Effector memory CD4-positive, alpha-beta T cell (primary cell): ENCODE measurements at places on chromosomes 12 and 14.

GRCh38 chr12:110917467-110917866, 2.9 kb downstream of the MYL2 start:
- no peak for DNase-seq
- H3K4me3 ChIP-seq: no peak overlapping the region
- no peak overlapping the region for H3K27ac ChIP-seq
- H3K36me3 ChIP-seq: no peaks in the 10 kb centered on the region

- no peaks in the 10 kb centered on the region for H3K36me3 ChIP-seq
- H3K27ac ChIP-seq: peak overlapping the region; percentile 93
- H3K27me3 ChIP-seq: no peaks in the 10 kb centered on the region
- H3K4me1 ChIP-seq: peaks cover 7% of the 10 kb centered on the region
- peak overlapping the region; percentile 93 for H3K4me3 ChIP-seq
Observed at GRCh38 chr12:51171884-51172514, 936 bp downstream of the TFCP2 start.

GRCh38 chr14:67971627-67972625, 152.3 kb downstream of the RAD51B start:
- no peaks in the 10 kb centered on the region for H3K4me1 ChIP-seq
- no peak overlapping the region for H3K4me3 ChIP-seq
- H3K36me3 ChIP-seq: no peaks in the 10 kb centered on the region
- no peak overlapping the region for H3K27ac ChIP-seq

GRCh38 chr14:79586989-79587598, 624.2 kb downstream of the DIO2 start:
- no peak overlapping the region for H3K27ac ChIP-seq
- no peak overlapping the region for H3K4me3 ChIP-seq

DNA sequence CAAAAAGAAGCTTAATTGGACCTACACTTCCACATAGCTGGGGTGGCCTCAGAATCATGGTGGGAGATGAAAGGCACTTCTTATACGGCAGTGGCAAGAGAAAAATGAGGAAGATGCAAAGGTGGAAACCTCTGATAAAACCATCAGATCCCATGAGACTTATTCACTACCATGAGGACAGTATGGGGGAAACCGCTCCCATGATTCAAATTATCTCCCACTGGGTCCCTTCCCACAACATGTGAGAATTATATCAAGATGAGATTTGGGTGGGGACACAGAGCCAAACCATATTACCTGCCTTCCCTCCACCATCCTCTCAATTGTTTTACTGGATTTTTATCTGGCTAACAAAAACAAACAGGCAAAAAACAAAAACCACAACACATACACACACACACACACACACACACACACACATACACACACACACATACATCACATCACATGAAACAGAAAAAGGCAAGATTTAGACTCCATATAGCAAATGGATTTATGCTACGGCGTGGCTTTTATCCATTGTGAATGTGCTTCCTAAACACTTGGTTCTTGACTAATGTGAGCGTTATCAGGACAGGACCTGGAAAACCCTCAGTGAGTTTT, 66.7 kb downstream of the ZFP36L1 start:
- H3K36me3 ChIP-seq: no peaks in the 10 kb centered on the region
- no peak overlapping the region for H3K27ac ChIP-seq
- H3K4me1 ChIP-seq: no peaks in the 10 kb centered on the region
- H3K27me3 ChIP-seq: no peaks in the 10 kb centered on the region

GRCh38 chr14:90692826-90693225, 123.4 kb downstream of the TTC7B start:
- H3K4me3 ChIP-seq: no peak overlapping the region
- H3K4me1 ChIP-seq: no peaks in the 10 kb centered on the region
- DNase-seq: no peak

DNA sequence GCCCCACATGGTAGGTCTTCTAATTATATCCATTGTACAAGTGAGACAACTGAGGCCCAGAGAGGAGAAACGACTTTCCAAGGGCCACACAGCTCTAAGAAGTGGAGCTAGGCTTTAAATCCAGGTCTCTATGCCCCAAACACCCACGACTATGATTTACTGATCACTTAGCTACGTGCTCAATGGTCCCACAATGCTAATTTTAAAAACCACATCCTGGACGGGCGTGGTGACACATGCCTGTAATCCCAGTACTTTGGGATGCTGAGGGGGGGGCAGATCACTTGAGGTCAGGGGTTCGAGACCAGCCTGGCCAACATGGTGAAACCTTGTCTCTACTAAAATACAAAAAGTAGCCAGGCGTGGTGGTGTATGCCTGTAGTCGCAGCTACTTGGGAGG, 8.4 kb upstream of the MLEC start:
- H3K27me3 ChIP-seq: no peaks in the 10 kb centered on the region
- H3K4me3 ChIP-seq: no peak overlapping the region
- H3K4me1 ChIP-seq: peaks cover 12% of the 10 kb centered on the region
- no peak for DNase-seq

- no peaks in the 10 kb centered on the region for H3K4me1 ChIP-seq
- H3K36me3 ChIP-seq: no peaks in the 10 kb centered on the region
- no peak overlapping the region for H3K27ac ChIP-seq
- no peak for DNase-seq
Observed at GRCh38 chr12:117674313-117674712, 294.5 kb downstream of the KSR2 start.

DNA sequence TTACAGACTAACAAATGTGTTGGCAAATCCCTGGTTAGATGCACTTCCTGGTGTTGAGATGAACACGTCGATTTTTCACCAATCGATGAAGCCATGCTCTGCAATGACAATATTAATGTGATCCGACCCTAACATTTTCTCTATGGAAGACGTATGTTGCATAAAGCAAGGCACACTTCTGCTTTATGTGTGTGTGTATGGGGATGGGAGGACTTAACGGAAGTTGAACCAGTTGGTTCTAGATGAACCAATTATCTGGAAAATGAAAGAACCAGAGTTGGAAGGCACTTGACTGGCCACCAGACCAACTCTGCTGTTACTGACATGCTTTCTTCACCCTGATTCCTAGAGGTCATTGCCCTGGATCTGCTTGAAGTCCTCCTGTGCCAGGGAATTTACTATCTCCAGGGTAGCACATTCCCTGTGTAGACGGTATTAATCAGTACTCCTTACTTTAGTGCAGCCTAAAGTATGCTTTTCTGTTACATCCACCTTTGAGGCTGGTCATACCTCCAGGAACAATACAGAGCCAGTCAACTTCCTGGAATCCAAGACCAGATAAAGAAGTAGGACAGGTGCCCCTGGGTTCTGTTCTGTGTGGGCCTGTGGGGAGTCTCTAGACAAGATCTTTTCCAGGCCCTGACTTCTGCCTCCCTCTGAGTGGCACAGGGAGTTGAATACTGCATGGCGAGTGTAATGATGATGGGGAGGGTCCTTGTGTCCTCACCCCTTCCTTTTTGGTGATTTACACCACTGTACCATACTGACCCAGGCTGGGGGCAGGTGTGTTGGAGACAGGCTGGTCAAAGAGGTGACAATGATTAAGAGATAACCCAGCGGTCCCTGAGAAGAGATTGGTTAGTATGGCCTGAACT, 4.1 kb downstream of the SDR39U1 start:
- no peak overlapping the region for H3K27ac ChIP-seq
- DNase-seq: no peak
- peaks cover 16% of the 10 kb centered on the region for H3K4me1 ChIP-seq
- no peak overlapping the region for H3K4me3 ChIP-seq

GRCh38 chr14:93941293-93941910, 14.3 kb downstream of the FAM181A start:
- no peak overlapping the region for H3K4me3 ChIP-seq
- no peaks in the 10 kb centered on the region for H3K36me3 ChIP-seq
- no peak overlapping the region for H3K27ac ChIP-seq
- peaks cover 11% of the 10 kb centered on the region for H3K4me1 ChIP-seq

DNA sequence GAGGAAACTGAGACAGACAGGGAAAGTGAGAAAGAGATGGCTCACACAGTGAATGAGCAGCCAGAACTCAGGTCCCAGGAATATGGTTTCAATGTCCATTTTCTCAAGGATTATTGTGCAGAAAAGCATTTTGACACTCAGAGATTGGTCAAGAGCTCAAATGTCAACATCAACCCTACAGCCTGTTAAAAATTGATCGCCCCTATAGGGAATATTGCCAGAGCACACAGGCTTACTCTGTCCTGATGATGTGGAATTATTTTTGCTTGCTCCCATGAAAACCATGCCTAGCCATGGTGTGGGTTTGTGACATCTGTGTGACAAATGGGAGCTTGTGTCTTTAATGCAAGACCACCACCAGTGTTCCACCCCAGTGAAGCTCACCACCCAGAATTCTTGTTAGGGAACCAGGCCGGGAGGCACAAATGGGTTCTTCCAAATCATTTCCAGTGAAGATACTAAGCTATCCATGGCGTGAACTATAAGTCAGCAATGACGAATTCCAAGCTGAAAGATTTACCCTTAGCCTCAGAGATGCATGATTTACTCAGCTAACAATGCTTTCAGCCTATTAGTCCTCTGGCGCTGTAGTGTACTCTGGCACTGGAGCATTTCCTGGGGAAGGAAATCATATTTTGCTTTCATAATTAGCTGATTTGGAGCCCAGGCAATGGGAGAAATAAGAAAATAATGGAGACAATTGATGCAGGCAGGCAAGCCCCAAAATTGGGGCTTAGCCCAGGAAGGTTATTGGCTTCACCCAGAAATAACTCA, 1188.2 kb upstream of the TMEM132C start:
- H3K27me3 ChIP-seq: no peaks in the 10 kb centered on the region
- no peak overlapping the region for H3K4me3 ChIP-seq
- no peak for DNase-seq
- H3K36me3 ChIP-seq: no peaks in the 10 kb centered on the region
- no peaks in the 10 kb centered on the region for H3K4me1 ChIP-seq
- no peak overlapping the region for H3K27ac ChIP-seq

DNA sequence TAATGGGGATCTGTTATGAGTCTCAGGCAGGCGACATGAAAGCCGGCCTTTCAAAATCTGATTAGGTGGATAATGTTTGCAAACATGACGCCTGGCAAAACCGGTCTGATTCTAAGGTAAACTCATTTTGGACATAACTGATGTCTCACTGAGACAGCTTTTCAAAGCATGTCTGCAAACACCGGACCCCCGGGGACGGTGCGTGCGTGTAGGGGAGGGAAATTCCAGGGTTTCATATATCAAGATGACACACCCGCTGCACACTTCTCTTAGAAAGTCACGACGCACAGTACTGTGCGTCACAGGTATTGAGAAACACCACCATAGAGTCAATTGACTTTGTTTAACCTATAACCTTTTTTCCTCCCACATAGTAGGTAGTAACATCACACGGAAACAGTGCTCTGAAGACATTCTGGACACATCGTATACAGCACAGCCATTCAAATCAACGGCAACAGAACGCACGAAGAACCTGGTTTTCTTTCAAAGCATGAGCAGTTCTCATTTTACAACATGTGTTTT, 43.9 kb upstream of the TESC start:
- peaks cover 29% of the 10 kb centered on the region for H3K36me3 ChIP-seq
- no peaks in the 10 kb centered on the region for H3K4me1 ChIP-seq
- H3K27me3 ChIP-seq: no peaks in the 10 kb centered on the region
- H3K27ac ChIP-seq: no peak overlapping the region
- no peak for DNase-seq

DNA sequence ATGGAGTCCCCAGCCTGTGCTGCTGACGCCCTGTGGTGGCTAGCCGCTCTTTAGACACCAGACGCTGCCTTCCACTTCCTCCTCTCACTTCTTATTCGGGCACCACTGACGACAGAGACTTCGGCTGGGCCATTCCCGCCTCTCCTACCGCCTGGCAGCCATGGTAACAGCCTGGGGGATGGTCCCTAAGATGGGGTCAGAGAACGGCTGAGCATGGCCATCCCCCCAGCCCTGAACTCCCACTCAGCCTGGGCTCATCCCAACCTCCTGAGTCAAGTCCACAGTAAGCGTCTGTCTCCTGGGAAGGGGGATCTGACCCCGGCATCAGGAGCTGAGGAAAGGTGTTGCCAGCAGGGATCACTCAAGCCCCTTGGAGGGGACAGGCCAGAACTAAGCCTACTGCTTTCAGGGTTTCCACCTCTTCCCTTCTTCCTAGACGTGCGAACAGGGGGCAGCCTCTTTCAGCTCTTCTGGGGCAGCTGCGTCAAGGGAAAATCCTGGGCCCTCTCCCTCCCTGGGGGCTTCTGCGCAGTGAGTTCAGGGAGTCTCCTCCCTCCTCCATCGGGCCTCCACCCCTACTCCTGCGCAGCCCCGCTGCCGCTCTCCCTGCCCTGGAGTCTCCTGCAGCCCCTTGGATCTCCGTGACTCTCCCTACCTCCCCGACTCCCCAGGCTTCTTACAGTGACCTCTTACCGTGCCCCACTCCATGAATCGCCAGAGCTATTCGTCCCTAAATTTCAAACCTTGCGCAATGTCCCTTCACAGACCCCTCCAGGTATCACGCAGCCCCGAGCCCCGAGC, 643 bp upstream of the TAMALIN start:
- H3K4me1 ChIP-seq: peaks cover 29% of the 10 kb centered on the region
- H3K4me3 ChIP-seq: peak overlapping the region; percentile 37
- H3K27ac ChIP-seq: no peak overlapping the region
- H3K36me3 ChIP-seq: peaks cover 26% of the 10 kb centered on the region
- H3K27me3 ChIP-seq: no peaks in the 10 kb centered on the region
- no peak for DNase-seq

DNA sequence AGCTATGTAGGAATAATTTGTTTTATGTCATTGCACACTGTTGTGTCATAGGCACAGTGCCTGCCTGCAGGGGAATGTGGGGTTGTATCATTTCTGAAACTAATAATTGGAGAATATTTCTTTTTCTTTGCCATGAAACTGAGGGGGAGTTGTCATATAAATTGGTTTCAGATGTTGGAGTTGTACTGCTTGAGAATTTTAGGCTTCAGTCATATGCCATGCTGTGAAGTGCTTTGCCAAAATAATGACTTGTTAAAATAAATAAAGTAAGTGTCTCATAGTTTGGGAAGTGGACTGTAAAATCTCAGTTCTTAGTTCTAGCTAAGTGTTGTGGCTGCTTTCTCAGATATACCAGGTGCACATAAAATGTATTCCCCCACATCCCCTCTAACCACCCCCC, 116.8 kb downstream of the DAAM1 start:
- no peaks in the 10 kb centered on the region for H3K36me3 ChIP-seq
- H3K27me3 ChIP-seq: no peaks in the 10 kb centered on the region
- no peaks in the 10 kb centered on the region for H3K4me1 ChIP-seq
- no peak for DNase-seq

- H3K27me3 ChIP-seq: no peaks in the 10 kb centered on the region
- DNase-seq: no peak
- H3K4me3 ChIP-seq: peak overlapping the region; percentile 100
- peaks cover 19% of the 10 kb centered on the region for H3K4me1 ChIP-seq
- H3K27ac ChIP-seq: peak overlapping the region; percentile 85
Observed at GRCh38 chr12:132986885-132987225, 688 bp downstream of the ZNF26 start.

- H3K4me3 ChIP-seq: no peak overlapping the region
- H3K27ac ChIP-seq: no peak overlapping the region
- no peaks in the 10 kb centered on the region for H3K36me3 ChIP-seq
- H3K4me1 ChIP-seq: peaks cover 9% of the 10 kb centered on the region
Observed at GRCh38 chr14:103107941-103108748, 13.6 kb downstream of the EXOC3L4 start.

GRCh38 chr12:23238957-23239356, 614.0 kb downstream of the ETNK1 start:
- no peaks in the 10 kb centered on the region for H3K27me3 ChIP-seq
- no peaks in the 10 kb centered on the region for H3K36me3 ChIP-seq
- no peak overlapping the region for H3K4me3 ChIP-seq
- no peaks in the 10 kb centered on the region for H3K4me1 ChIP-seq
- DNase-seq: no peak
